Right lung (tissue), 10 donors: ENCODE measurements at places on chromosomes 4 and X.
A peak's percentile ranks its signal among the peaks of the same experiment; 100 is the strongest.

DNA sequence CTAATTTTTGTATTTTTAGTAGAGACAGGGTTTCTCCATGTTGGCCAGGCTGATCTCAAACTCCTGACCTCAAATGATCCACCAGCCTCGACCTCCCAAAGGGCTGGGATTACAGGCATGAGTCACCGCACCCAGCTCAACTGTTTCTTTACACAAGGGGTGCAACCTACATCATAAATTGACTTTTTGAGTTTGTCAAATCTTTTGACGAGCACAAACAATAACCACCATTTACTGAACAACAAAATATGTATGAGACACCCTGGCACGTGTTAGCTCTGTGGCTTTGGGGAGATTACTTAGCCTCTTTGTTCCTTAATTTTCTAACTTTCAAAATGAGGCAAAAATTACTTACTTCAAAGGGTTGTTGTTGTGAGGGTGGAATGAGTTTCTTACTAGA lies 23.5 kb upstream of the SLC34A2 start:
- DNase-seq = no peak

DNA sequence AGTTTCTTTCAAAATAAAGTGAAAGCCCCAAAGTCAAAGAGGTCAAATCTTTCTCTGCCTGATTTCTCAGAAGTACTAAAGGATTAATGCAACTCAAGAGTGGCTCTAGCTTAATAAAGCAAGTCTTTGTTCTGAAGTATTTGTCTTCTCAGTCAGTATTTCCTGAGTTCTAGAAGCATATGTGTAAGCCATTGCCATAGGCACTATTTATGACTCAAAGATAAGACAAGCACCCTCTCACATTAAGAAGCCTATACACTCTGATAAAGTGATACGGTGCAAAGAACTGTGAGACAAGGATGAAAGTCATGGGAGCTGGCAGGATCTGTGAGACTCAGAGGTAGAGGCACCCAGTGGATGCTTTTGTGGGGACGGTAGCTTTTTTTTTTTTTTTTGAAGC lies 60.9 kb downstream of the AASDH start:
- no peak for DNase-seq

DNA sequence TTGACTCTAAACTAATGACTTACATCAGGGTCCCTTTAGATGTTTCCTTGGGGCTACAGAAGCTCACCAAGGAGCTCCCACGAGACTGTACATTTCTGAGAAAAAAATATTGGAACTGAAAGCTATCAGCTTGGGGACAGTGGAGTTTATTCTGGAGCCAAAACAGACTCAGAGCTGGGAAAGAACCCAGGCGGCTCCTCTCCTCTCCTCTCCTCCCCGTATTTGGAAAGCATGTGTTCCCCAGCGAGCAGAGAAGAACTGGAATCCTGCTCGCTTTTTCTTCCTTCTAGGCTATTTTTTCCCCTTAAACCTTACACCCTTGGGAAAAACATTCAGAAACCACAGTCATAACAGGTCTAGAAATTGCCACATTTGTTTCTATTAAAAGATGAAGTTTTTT lies 4.3 kb upstream of the MAP7D3 start:
- DNase-seq = no peak

GRCh38 chrX:82534086-82534597 lies 973.9 kb upstream of the POU3F4 start:
- DNase-seq = no peak

DNA sequence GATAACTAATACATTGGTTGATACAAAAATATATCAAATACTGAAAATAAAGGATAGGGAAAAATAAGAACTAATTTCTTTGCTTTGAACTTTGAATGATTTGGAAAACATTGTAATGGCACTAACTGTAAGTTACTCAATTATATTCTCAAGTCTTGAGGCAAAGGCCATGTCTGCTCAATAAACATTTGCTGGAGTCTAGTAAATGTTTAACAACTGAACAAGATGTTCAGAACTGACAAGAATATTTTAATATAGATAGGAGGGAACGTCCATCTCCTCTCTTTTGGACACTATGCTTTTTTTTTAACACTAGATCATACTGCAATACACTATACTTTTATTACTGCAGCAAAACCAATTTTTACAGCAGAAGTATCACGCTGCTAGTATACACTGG lies 76.2 kb downstream of the PRSS12 start:
- no peak for DNase-seq

DNA sequence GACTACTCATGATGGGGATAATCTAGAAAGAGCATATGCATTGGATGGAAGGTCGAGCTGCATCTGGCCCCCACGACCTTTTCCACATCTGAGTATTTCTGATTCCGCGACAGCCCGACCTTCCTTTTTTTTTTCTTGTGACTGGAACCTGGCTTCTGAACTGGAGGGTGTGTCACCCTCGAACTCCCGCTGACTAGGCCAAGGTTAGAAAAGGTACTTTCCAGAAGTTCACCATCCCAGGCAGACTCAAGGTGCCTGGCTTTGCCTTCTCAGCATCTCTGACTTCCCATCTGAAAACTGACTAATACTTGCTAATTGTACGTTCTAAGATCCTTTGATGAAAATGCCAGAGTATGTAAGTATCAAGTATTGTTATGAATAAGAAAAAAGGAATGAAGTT lies 49.3 kb upstream of the CD40LG start:
- DNase-seq = no peak

- DNase-seq = peak; percentile 51
These were observed 884 bp downstream of the RELL1 start for GRCh38 chr4:37685161-37685822.

DNA sequence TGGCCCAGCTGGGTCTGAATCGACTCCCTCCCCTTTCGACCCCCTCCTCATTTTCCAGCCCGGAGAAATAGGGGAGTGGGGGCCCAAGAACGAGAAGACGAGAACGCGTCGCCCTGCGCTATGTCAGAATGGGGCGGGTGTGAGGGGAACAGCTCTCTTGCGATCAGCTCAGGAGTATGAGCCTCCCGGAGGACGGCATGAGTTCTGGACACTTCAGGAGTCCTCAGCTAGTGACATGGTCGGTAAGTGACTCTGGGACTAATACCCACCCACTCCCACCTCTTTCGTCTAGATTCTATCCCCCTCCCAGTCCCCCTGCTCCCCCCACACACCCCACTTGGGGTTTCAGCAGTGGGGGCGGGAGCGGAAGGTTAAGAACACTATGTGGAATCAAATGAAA lies 944 bp downstream of the KLF8 start:
- peak; percentile 14 for DNase-seq

DNA sequence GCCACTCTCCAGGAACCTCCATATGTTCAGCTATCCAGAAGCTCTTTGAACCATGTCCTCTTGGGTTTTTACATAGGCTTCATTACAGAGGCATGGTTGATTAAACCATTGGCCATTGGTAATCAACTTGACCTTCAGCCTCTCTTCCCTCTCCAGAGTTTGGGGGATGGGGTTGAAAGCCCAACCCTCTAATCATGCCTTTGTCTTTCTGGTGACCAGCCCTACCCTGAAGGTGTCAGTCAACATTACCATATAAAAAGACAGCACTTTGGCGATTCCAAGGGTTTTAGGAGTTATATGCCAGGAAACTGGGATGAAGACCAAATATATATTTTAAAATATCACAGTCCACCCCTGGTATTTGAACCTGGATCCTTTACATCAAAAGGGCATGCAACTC lies 222.5 kb downstream of the CHIC1 start:
- DNase-seq = no peak

- no peak for DNase-seq
These were observed 19.4 kb upstream of the YTHDC1 start for GRCh38 chr4:68369142-68369805.

- no peak for DNase-seq
These were observed 10.8 kb downstream of the CETN2 start for GRCh38 chrX:152819732-152820131.

DNA sequence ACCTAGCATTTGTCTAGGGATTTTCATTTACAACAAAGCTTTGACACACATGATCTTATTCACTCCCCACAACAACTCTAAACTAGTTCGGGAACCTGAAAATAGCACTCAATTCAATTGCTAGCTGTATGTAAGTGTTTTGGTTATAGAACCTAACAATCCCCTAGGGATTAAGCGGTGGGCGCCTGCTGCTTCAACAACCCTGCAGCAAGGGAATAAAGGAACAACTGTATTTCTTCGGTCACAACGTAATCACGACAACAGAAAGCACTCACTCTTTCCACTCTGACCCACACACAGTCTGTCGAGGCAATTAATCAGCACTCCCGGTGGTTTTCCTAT lies 674 bp upstream of the DIAPH2 start:
- no peak for DNase-seq

DNA sequence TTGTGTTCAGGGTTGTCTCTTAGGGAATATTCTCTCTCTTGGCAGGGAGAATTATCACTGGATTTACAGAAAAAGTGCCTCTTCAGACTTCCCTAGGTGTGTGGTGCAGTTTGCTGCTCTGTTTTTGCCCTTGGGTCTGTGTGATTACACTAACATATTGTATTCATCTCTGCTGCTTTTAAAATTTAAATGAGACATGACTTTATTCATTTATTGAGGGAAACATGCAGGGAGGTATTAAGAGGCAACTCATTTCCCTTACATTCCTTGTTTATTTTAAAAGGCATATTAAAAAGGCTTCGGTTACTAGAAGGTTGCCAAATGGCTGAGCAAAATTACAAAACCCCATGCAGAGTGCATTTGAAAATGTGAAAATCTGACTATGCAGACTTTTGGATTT lies 135.1 kb upstream of the GEMIN8 start:
- DNase-seq = no peak

- no peak for DNase-seq
These were observed 96.1 kb downstream of the FRYL start for GRCh38 chr4:48683784-48684666.

DNA sequence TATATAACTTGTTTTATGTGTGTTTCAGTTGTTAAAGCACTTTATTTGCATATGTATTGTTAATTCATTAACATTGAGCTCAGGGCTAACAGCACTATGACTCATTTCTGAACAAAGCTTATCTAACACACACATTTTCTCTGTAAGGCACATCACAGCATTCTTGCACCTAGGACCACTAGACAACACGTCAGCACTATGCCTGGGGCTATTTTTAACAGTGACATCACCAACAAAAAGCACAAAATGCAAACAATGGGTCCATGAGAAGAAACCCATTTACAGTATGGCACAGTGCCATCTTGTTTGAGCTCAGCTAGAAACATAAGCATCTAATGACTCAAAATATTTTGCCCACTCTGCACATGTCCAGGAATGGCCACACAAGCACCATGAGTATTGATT lies 124.4 kb downstream of the RELL1 start:
- no peak for DNase-seq

DNA sequence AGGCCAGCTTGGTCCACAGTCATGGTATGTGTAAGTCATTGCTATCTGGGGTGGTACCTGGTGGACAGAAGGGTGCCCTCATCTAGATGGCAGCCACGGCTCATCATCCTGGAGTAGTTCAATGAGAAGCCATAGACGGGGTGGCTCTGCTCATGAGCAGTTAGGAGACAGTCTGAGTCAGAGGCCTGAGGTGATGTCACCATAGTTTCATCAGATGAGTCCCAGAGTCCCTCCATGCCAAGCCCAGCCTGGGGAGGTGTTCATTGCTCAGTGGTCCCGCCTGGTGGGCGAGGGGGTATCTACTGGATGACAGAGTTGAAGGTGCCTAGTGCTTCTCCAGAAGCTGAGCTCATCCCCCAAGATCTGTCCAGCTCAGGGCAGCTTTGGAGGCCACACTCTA lies 49.8 kb downstream of the DLG3 start:
- DNase-seq = no peak

GRCh38 chr4:133323670-133324069 lies 174.6 kb downstream of the PCDH10 start:
- DNase-seq = no peak

- DNase-seq = no peak
These were observed 615.1 kb downstream of the CENPC start for GRCh38 chr4:66930206-66930605.

- no peak for DNase-seq
These were observed 204.0 kb downstream of the MID1 start for GRCh38 chrX:10416424-10416823.

DNA sequence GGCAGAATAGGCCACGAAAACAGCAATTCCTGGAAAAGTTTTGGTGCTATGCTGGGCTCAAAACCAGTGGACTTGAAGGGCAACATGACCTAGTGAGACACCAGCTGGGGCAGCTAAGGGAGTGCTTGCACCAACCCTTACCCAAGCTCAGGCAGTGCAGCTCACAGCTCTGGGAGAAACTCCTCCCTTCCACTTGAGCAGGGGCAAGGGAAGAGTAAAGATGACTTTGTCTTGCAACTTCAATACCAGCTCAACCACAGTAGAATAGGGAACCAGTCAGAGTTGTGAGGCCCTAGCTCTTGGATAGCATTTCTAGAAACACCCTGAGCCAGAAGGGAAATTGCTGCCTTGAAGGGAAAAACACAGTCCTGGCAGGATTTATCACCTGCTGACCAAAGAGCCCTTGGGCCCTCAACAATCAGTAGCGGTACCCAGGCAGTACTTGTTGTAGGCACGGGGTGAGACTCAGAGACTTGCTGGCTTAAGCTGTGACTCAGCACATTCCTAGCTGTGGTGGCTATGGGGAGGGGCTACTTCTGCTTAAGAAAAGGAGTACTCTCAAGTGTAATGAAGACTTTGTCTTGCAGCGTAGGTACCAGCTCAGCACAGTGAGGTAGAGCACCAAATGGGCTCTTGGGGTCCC lies 19.7 kb upstream of the ABCG2 start:
- peak; percentile 15 for DNase-seq

DNA sequence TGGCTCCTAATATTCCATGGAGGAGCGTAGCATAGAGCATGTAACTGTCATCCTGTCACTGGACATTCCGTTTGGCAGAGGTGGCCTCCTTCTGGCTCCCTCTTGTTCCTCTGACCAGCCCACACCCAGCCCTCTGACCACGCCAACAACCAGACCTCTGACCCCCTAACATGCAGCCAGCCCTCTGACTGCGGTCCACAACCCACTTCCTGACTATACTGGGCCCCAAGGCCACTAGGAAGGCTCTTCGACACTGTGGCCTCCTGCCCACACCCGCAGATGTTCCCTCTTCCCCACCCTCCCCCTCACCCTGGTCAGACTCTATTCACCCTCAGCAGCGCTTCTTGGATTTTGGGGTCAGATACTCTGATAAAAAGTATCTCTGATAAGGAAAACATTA lies 141.4 kb downstream of the EVC2 start:
- no peak for DNase-seq

GRCh38 chrX:418927-419729 lies 32.4 kb upstream of the PPP2R3B start:
- no peak for DNase-seq
